Stimulated activated CD4-positive, alpha-beta T cell treated with anti-CD3 and anti-CD28 coated beads, TNF-alpha, amount 100 ng/mL, for 1 hour (primary cell): ENCODE measurements at places on chromosomes 6 and 20.

GRCh38 chr6:43517505-43518357 is 842 bp downstream of the POLR1C start:
- no peak for DNase-seq

DNA sequence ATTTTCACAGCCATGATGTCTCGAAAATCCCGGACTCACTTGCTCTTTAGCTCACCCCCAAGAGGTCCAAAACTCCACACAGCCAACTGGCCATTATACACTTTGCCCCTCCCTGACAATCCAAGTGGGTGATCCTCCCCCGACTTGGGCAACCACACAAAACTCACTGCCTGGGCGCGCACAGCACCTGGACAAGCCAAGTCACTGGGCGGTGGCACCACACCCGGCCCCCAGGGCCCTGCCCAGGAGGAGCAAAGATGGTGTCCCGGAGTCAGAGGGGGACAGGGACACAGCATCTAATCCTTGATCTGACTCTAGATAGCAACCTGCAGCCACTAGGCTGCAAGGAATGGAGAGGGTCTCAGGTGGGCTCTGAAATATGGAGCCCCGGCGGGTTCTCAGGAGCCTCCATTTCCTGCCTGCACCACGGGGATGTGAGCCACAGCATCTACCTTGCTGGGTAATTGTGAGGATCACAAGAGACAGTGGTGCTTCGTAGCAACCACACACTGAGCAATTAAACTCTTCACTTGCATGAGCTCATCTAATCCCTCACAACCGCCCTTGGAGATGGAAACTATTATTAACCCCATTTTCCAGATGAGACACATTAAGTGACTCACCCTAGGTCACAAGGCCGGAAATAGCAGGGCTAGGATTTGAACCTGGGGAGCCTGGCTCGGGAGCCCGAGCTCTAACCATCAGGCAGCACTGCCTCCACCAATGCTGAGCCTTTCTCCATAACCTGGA is 66.6 kb downstream of the BMP7 start:
- no peak for DNase-seq

- DNase-seq, result no peak
Observed at GRCh38 chr20:35616465-35617396, 1.1 kb downstream of the SPAG4 start.

DNA sequence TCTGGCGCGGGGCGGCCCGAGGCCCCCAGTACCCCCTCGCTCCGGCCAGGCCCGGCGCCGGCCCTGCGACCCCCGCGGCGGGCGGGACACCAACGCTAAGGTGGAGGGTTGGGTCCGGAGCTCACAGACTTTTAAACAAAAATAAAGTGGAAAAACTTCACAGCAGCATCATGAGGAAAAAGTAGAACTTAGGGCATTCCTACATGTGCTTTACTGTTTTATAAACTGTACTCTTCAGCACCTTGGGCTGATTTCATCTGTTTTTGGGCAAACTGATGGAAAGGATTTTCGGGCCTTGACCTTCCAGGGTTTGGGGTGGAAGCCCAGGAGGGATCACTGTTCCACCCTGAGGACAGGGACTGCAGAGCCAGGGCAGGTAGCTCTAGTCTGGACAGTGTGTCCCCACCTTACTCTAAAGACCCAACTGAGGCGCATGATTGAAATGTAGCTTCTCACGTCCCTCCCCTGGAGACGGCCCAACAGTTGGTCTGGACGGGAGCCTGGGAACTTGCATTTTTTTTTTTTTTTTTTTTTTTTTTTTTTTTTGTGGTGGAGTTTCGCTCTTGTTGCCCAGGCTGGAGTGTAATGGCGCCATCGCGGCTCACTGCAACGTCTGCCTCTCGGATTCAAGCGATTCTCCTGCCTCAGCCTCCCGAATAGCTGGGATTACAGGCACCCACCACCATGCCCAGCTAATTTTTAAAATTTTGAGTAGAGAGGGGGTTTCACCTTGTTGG is 740 bp downstream of the NELFCD start:
- DNase-seq, result no peak

DNA sequence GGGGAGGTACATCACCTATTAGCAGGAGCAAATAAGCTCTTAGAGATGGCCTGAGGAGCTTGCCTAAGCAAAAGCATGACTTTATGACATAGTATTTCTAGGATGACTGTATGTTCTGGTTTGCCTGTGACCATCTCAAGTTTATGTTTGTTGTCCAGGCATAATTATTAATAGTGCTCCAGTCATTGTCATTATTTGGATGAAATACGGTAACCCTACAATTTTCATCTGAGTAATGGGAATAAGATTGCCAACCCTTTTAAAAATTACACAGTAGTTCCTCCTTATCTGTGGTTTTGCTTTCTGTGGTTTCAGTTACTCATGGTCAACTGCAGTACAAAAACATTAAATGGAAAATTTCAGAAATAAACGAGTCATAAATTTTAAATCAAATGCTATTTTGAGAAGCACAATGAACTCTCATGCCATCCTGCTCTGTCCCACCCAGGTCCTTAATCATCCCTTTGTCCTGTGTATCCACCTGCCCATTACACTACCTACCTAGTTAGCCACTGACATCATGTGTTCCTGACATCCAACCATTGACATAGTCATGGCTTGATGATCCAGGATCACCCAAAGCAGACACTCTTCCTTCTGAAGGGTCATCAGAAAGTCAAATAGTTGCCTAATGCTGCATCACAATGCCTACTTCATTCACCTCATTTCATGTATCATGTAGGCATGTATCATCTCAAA is 27.0 kb upstream of the TFB1M start:
- no peak for DNase-seq

DNA sequence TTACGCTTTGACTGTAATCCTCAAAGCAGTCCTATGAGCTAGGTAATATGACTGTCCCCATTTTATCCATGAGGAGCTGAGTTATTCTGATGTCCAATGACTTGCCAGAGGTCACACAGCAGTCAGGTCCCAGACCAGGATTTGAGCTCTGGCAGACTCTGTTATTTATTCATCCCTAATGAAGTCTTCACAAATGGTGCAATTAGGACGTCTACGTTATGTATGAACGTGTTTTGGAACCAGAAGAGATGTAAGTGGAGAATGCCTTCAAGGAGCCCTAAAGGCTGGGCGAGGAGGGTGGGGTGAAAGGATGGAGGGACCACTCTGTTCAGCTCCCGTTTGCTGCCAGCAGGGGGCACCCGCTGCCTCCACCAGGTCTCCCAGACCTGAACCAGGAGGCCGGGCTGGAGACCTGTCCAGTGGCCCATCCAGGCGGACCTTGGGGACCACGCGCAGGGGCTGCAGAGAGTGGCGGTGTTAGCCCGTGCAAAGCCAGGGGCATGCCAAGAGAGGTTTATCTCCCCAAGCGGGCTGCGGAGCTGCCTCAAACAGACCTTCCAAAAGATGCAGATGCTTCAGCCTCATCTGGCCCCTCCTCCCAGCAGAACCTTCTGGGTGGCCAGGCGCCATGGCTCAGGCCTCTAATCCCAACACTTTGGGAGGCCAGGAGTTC is 15.2 kb upstream of the ZNF335 start:
- peak; percentile 47 for DNase-seq

DNA sequence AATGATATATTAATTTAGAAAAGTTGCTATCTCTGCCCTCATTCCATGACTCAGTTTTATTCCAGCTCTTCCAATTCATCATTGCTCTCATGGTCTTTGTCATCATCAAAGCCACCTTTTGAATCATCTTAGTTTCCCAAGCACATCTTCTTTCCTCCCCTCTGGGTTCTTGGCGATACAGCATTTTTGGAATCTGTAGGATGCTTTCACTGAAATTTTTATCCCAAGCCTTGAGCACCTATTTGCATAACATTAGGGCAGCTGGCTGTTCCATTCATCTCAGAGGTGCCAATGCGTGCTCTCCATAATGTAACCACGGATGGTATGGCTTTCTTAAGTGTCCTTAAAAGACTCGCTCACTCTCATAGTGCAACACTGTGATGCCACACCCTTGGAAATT is 100.4 kb downstream of the SNX5 start:
- no peak for DNase-seq

GRCh38 chr6:80607811-80608391 is 501.4 kb downstream of the BCKDHB start:
- DNase-seq, result no peak

DNA sequence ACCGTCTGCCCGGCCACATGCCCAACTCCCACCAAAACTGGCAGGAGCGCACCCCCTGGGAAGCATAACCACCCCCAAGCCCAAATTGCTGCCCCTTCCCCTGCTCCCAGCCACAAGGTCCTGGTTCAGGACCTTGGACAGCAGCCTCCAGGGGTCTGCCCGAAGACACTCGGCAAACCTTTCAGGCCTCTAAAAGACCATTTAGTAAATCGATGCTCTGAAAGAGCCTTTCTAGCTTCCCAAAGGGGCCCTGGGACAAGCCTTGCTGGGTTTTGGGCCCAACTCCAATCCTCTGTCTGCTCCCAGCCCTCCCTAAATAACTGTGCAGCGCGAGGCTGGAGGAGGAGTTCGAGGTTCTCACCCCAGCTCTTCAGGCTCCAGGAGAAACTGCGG is 30.5 kb downstream of the GRM4 start:
- no peak for DNase-seq

- no peak for DNase-seq
Observed at GRCh38 chr6:38198219-38198618, 378.7 kb downstream of the ZFAND3 start.

DNA sequence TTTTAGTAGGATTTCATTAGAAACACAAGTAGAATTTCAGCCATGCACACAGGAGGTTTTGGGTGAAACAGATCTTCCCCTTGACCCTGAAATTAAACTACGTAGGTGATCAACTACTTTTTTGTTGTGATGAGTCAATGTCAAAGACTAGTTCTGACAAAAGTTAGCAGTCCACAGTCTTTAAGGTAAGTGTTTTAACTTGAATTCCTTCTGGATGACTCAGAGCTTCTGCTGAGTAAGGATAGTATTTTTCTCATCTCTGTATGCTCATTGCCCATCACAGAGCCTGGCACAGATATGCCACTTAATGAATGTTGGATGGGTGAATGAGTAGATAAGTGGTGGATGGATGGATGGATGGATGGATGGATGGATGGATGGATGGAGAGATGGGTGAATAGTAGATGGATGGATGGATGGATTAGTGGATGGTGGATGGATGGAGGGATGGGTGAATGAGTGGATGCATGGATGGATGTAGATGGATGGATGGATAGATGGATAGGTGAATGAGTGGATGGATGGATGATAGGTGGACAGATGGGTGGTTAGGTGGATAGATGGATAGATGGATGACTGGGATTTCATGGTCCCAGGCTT is 165.3 kb downstream of the ZMYND8 start:
- no peak for DNase-seq

DNA sequence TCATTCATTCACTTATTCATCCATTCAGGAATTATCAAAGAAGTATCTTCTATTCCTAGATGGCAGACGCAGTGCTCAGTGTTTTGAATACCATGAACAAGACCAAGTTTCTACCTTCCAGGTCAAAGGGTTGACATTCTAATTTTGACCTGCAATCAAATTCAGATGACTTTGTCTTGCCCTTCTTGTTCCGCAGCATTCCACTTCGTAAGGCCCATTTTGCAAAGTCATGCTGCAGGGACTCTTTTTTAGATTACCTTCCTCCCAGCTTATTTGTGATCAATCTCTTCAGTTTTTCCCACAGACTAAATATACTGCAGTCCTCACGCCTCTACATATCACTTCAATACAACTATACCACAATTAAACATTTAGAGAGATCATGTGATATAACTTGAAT is 7.1 kb upstream of the TAAR1 start:
- DNase-seq, result no peak

DNA sequence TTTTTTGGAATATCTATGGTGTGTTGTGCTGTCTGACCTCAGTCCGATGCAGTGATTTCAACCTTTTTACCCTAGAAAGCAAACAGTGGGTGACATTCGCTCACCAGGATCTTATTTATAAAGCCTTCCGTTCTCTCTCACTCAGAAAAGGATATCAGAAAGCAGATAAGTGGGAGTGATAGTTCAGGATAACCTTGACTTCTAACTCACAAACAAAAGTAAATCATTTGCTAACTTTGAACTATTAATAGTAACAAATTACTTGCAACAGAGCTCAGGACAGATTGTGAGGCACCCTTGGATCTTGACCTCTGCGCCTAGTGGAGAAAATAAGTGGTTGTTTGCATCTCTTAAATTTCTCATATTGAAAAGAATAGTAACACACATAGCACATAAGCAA is 637.1 kb upstream of the CITED2 start:
- no peak for DNase-seq

- DNase-seq, result no peak
Observed at GRCh38 chr6:156057869-156058268, 602.2 kb upstream of the NOX3 start.

DNA sequence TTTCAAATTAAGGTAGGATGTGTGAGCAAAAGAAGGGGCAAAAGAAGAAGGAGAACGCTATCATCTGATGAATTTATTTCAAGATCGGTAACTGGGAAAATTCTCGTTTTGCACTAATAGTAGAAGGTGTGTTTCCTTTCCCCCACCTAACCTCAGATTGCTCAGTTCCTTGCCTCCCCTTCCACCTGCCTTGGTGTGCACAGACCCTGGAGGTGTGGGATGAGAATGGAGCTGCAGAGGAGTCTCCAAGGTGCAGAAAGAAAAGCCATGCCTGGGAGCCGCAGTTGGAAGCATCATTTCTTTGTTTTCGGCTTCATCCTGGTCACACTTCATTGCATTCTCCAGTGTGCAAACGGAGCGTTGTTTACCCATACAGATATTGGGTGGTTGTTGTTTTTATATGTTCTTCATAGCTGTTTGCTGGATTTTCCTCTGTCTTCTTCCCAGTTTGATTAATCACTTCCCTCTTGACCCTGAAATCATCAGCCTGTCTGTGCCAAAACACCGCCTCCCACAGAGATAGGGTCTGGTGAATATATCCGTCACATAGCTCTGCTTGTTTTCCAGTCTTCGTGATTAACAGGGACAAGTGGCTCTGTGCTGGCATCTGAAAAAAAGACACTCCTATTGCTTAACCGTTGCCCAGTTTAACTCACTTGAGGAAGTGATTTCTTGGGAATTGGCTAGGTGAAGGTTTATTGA is 40.2 kb upstream of the NEDD9 start:
- no peak for DNase-seq

- peak; percentile 60 for DNase-seq
Observed at GRCh38 chr6:148559848-148560433, 186.9 kb upstream of the UST start.

- no peak for DNase-seq
Observed at GRCh38 chr20:32035426-32035779, 16.6 kb upstream of the HCK start.

DNA sequence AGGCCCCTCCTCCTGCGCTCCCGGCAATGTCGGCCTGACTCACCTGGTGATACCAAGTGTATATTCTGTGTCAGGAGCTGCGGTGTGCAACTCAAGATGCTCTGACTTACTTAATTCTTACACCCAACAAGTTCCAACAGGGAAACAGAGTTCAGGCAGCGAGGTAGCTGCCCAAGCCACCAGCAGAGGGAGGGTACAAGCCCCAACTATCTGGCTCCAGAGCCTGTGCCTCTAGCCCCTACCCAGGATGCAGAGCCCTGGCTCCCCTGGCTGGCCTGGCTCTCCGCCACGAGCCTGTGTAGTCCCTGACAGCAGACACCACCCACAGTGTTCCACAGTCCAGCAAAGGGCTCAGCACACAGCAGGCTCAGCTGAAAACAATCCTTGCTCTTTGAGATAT is 34.9 kb downstream of the C20orf203 start:
- DNase-seq, result no peak
